ENCODE measurements at places on chromosomes 5 and 9.

DNA sequence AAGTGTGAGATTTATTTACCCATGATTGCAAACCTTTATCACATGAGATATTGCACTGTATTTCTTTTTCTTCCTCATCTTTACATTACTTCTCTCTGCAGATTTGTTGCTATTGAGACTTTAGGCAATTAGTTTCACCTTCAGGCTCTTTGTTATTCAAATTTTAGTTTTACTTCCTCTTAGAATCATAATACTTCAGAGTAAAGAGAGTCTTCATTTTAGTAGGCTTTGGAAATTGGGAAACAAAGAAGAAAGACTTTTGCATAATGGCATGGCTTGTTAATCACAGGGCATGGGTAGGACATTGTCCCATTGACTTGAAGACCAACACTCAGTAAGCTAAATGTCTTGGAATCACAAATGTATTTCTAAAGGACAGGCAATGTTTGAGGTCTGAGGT is 1.2 kb upstream of the PCDHGA5 start:
- no peak for DNase-seq

DNA sequence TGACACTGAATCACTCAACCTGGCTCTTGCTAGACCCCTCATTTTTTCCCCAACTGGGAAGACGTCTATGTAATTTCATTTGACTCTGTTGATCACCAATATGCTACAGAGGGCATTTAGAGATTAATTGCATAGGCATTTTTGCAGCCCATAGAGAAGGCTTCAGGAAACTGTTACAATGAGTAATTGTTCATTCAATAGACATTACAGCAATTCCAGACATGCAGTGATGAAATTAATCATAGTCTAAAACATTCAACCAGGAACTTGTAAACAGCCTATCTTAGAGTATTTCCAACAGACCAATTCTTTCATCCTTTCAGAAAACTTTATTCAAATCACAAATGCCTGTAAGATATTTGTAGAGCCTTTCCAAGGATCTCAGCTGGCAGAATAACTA is 122.3 kb downstream of the MARCHF11 start:
- DNase-seq = no peak

GRCh38 chr5:103458497-103459040 is 104.0 kb downstream of the NUDT12 start:
- DNase-seq = no peak

GRCh38 chr5:154697371-154697770 is 57.8 kb upstream of the LARP1 start:
- DNase-seq = no peak

GRCh38 chr5:159057996-159058395 is 41.7 kb downstream of the EBF1 start:
- DNase-seq = no peak

- DNase-seq = peak; percentile 90
Observed at GRCh38 chr5:131974956-131975726, 29.7 kb upstream of the MEIKIN start.

DNA sequence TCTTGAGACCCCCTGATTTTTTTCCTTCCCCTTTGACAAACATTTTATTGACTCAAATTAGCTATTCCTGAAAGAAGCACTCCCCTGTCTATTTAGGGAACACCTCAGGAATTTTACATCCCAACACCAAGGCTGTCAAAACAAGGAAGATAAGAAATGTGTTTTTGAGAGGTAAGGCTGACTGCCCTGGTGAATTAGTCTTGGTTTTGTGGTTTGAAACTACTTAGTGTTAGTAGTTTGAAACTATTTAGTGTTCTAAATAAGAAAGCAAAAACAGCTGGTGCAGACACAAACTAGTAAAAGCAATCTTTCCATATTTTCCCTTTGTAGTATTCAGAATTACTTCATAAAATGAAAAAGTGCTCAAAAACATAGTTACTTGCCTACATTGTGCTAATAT is 120.7 kb downstream of the PCSK1 start:
- no peak for DNase-seq

GRCh38 chr5:137627293-137627692 is 108.6 kb downstream of the KLHL3 start:
- DNase-seq = no peak

GRCh38 chr9:130453487-130453886 is 8.7 kb downstream of the ASS1 start:
- DNase-seq = no peak

GRCh38 chr9:13627502-13627901 is 348.0 kb upstream of the MPDZ start:
- DNase-seq = no peak

DNA sequence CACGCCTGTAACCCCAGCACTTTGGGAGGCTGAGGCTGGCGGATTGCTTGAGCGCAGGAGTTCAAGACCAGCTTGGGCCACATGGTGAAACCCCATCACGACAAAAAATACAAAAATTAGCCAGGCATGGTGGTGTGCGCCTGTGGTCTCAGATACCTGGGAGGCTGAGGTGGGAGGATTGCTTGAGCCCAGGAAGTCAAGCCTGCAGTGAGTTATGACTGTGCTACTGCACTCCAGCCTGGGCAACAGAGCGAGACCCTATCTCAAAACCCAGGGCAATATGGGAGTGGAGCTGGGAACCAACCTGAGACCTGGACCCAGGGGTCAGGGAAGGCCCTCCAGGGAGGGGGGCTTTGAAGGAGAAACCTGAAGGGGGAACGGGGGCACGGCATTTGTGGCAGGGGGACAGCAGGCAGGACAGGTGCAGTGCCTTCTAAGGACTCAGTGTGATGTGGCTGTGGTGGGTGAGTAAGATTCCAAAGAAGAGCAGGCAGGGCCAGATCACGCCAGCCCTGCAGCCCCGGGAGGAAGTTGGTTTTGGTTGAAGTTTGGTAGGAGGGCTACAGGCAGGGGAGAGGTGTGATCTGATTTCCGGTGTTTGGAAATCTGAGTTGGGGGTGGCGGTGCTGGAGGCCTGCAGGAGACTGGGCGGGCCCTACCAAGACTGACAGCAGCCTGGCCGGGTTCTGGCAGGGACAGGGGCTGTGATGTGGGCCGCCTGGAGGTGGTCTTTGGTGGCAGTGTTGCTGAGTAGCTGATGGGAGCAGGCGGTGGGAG is 46.2 kb downstream of the NTNG2 start:
- DNase-seq = no peak

GRCh38 chr5:83209963-83210362 is 132.6 kb downstream of the XRCC4 start:
- no peak for DNase-seq

GRCh38 chr5:169933616-169934015 is 46.7 kb downstream of the INSYN2B start:
- DNase-seq = no peak

- DNase-seq = no peak
Observed at GRCh38 chr5:423626-424261, 19.2 kb upstream of the EXOC3 start.

DNA sequence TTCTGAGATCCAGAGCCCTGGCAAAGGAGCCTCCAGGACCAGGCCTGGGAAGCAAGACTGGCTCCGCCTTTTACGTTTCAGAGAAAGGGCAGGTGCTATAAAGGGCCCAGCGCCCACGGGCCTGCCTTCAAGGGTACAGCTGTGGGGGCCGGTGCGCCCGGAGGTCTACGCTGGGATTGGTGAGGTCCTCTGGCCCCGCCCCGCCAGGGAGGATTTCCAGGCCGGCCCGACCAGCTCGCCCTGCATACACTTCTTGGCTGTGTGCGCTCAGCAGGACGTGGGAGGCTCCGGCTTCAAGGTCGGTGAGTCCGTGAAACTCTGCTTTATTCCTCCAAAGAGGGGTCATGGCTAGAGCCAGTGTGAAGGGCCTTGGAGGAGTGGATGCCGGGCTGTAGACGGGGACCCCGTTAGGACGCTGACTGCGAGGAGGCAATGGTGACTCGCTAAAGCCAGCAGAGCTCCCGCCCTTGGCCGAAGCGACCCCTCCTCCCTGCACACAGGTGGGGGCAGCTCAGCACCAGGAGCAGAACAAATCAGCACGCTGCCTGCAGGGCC is at the start of gene CKMT2:
CKMT2 (plus strand) TSS at position 243 of the 555 bp plus-strand sequence. CDS start 17,811 bp downstream, outside the sequence.
- DNase-seq = no peak

- no peak for DNase-seq
Observed at GRCh38 chr9:126482361-126483044, 131.2 kb upstream of the LMX1B start.

All from vagina (tissue), 2 donors.